ENCODE measurements at places on chromosomes 3 and 15. TPM values are rescaled to one million over a fixed set of nuclear protein-coding genes. Genes with fewer than 3 reads are reported as not detected.

DNA sequence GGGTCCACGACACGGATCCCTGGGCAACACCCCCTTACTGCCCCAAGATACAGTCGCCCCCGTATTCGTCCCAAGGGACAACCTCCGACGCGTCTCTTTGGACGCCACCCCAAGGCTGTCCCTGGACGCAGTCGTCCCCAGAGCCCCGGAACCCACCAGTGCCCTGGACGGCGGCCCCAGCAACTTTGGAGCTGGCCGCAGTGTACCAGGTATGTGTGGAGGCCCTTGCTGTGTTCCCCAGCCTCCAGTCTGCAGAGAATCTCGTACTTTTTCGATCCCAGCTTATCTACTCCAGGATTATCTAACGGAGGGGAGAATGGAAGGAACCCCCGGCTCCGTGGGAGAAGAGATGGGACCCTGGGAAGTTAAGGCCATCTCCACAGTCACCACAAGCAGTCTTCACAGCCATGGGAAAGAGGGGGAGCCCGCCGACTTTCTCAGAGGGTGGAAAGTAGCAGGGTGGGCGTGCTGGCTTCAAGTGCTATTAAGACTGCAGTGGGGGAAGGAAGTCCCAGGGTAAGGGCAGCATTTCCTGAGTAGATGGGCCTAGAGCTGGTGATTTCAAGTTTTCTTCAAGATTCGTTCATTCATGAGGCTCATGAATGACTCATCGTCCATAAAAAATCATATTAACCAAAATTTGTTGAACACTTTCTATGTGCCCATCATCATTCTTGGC, 1.1 kb downstream of the MESP2 start:
- H3K4me1 ChIP-seq: peaks cover 14% of the 10 kb centered on the region
- no peak overlapping the region for H3K27ac ChIP-seq
- no peak for ATAC-seq
- H3K4me3 ChIP-seq: no peak overlapping the region
- H3K27me3 ChIP-seq: peaks cover 10% of the 10 kb centered on the region
- H3K36me3 ChIP-seq: no peaks in the 10 kb centered on the region

DNA sequence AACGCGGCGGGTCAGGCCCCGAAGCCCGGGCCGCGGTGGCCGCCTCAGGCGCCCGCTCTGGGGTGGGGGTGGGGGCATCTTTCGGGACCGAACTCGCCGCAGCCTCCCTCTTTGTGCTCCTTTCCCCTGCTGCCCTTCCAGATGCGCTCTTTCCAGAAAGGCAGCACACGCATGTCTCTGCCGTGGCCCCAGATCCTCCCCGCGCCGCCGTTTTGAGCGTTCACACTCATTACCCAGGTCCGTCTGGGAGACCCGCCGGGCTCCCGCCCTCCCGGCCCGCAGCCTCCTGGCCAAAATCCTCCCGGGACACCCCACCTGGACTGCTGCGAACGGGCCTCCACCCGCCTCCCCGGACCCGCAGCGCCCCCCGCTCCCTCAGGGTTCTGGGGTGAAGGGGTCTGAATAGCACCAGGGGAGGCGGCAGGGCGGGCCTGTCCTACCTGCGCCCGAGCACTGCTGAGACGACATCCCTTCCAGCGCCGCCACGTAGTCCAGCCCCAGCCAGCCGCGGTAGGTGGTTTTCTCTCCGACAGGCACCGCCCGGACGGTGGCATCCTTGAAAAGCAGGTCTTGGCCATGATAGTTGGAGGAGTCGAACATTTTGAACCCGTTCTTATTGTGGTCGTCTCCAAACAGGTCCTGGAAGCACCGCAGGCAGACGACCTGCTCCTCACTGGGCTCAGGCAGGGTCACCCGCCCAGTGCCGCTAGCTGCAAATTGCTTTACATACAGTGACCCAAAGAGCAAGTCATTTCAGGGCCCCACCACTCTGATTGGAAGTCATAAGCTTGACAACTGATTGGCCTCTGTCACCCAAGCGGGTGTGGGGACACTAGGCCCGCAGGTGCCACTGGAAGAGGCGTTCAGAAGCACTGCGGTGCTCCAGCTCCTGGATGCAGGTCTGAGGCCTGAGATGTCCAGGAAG, 25.9 kb downstream of the MELTF start:
- ATAC-seq: peak; percentile 35
- no peaks in the 10 kb centered on the region for H3K27me3 ChIP-seq

GRCh38 chr15:68992696-68993095, 21.8 kb upstream of the NOX5 start:
- H3K27ac ChIP-seq: no peak overlapping the region
- H3K4me3 ChIP-seq: no peak overlapping the region
- ATAC-seq: no peak
- no peaks in the 10 kb centered on the region for H3K4me1 ChIP-seq
- peaks cover 17% of the 10 kb centered on the region for H3K27me3 ChIP-seq

The NMD3 gene
- 43.4 TPM for total RNA-seq

GRCh38 chr3:188480011-188480410, 326.1 kb downstream of the LPP start:
- no peak overlapping the region for H3K27ac ChIP-seq
- ATAC-seq: no peak
- H3K27me3 ChIP-seq: no peaks in the 10 kb centered on the region
- H3K4me1 ChIP-seq: peaks cover 9% of the 10 kb centered on the region

The PYGO1 gene
- total RNA-seq: not detected

The NSUN3 gene
- total RNA-seq: 25.8 TPM

GRCh38 chr3:195312714-195313113, 41.8 kb upstream of the XXYLT1 start:
- no peaks in the 10 kb centered on the region for H3K4me1 ChIP-seq
- H3K27ac ChIP-seq: no peak overlapping the region
- ATAC-seq: no peak
- H3K27me3 ChIP-seq: no peaks in the 10 kb centered on the region

GRCh38 chr15:45871121-45871855, 236.5 kb downstream of the SQOR start:
- no peak overlapping the region for H3K27ac ChIP-seq
- H3K36me3 ChIP-seq: no peaks in the 10 kb centered on the region
- no peak overlapping the region for H3K4me3 ChIP-seq
- no peaks in the 10 kb centered on the region for H3K4me1 ChIP-seq
- ATAC-seq: no peak

The GRK7 gene
- total RNA-seq: not detected

DNA sequence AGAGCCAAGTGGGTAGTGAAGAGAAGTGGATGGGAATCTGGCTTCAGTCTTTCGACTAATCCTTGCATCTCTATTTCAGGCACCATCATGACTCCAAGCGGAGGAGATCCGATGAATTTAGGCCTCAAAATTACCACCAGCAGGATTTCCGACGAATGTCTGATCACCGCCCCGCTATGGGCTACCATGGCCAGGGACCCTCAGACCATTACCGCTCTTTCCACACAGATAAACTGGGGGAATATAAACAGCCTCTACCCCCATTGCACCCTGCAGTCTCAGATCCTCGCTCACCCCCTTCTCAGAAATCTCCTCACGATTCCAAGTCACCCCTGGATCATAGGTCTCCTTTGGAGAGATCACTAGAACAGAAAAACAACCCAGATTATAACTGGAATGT, 64.7 kb downstream of the RGMA start:
- H3K4me3 ChIP-seq: no peak overlapping the region
- H3K27ac ChIP-seq: no peak overlapping the region
- H3K36me3 ChIP-seq: peaks cover 7% of the 10 kb centered on the region
- ATAC-seq: no peak
- H3K27me3 ChIP-seq: no peaks in the 10 kb centered on the region

The SMCO1 gene
- total RNA-seq: not detected

GRCh38 chr3:139286241-139286640, 57.6 kb upstream of the MRPS22 start:
- no peak overlapping the region for H3K4me3 ChIP-seq
- H3K36me3 ChIP-seq: no peaks in the 10 kb centered on the region
- no peak overlapping the region for H3K27ac ChIP-seq

DNA sequence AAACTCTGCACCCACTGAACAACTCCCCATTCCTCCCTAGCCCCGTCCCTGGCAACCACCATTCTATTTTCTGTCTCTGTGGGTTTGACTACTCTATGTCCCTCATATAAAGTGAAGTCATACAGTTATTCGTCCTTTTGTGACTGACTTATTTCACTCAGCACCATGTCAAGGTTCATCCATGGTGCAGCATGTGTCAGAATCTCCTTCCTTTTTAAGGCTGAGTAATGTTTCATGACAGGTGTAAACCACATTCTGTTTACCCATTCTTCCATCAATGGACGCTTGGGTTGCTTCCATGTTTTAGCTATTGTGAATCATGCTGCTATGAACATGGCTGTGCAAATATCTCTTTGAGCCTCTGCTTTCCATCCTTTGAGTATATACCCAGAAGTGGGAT, 192.3 kb upstream of the NSMCE3 start:
- no peak overlapping the region for H3K27ac ChIP-seq
- ATAC-seq: peak; percentile 46

The SEMA3B gene
- total RNA-seq: 1.2 TPM

DNA sequence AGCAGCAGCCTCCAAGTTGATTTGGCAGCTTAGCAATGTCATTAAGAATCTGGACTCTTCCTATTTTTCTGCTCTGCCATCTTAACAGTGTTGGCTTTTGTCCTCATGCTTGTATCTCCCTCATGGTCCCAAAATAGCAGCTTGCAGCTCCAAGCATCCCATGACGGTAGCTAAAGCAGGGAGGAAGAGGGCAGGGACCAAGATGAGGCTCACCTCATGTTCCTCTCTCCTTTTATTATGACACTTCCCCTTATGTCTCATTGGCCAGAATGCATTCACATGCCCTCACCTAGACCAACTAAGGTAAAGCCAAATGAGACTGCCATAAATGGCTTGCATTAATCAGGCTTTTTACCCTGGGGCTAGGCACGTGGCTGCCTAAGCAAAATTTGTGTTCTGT, 382.4 kb downstream of the SHQ1 start:
- no peaks in the 10 kb centered on the region for H3K36me3 ChIP-seq
- H3K27me3 ChIP-seq: peaks cover 6% of the 10 kb centered on the region
- no peak overlapping the region for H3K27ac ChIP-seq
- H3K4me3 ChIP-seq: no peak overlapping the region
- H3K4me1 ChIP-seq: no peaks in the 10 kb centered on the region
- no peak for ATAC-seq

- no peaks in the 10 kb centered on the region for H3K27me3 ChIP-seq
- no peak for ATAC-seq
- no peaks in the 10 kb centered on the region for H3K4me1 ChIP-seq
- no peak overlapping the region for H3K4me3 ChIP-seq
These were observed 352.8 kb upstream of the SEMA6D start for GRCh38 chr15:47364230-47365141.

The CYFIP1 gene
- 39.5 TPM for total RNA-seq

The CCDC39 gene
- not detected for total RNA-seq

DNA sequence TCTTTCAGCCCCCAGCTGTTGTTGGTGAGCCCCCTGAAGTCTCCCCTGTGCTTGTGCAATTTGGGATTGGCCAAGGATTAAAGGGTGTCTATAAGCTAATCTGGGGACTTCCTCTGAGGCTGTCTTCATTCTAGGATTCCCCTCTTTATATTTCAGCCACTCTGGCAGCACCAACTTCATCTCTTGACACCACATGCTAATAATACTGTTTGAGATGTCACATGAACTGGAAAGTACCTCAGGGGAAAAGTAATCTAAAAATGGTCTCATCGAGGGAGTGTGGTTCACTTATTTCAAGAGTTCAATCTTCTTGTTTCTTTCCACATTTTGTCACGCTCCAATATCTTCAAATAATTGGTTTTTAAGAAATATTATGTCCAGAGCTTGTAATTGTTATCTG, 279.2 kb upstream of the TMC3 start:
- H3K4me3 ChIP-seq: no peak overlapping the region
- peaks cover 4% of the 10 kb centered on the region for H3K27me3 ChIP-seq
- no peaks in the 10 kb centered on the region for H3K4me1 ChIP-seq
- H3K36me3 ChIP-seq: no peaks in the 10 kb centered on the region

The PSTPIP1 gene
- 125 TPM for total RNA-seq

- no peak overlapping the region for H3K27ac ChIP-seq
- ATAC-seq: peak; percentile 41
- H3K27me3 ChIP-seq: peaks cover 4% of the 10 kb centered on the region
These were observed 11.3 kb upstream of the DLG1 start for GRCh38 chr3:197309528-197310361.

The CPLX3 gene
- 0.19 TPM for total RNA-seq

DNA sequence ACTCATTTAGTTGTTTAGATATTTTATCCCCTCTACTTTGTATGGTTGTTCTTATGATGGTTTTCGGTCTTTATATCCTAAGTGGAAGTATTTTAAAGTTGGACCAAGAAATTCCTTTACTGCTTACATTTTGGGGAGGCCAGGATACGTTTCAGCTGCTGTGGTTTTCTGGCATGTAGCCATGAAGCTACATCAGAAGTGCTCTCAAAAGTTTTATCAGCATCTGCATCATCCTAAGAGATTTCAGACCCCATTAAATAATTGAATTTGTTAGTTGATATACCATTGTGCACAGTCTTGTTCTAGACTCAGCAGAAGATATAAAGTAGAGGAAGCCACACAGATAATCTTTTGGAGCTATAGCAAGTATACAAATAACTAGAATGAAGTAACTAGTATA, 50.1 kb upstream of the SKOR1 start:
- no peak overlapping the region for H3K27ac ChIP-seq
- no peak overlapping the region for H3K4me3 ChIP-seq
- H3K27me3 ChIP-seq: no peaks in the 10 kb centered on the region
- no peaks in the 10 kb centered on the region for H3K4me1 ChIP-seq

DNA sequence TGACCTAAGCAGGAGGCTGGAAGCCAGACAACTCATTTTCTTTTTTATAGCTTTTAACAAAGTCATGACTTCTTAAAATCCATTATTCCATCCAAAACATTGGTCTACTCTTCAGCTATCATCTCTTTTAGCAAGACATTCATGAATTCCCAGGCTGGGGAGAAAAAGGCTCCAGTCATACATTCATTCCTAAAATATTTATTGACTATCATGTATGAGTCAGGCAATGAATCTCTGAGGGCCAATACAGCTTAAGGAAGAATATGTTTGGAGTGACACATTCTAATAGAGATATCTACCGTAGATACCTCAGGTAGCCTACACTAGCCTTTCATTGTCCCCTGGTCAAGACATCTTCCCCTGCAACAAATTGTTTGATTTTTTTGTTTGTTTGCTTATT, 196.4 kb upstream of the NANOGP8 start:
- no peak overlapping the region for H3K4me3 ChIP-seq
- H3K36me3 ChIP-seq: no peaks in the 10 kb centered on the region
- ATAC-seq: no peak
- H3K27me3 ChIP-seq: no peaks in the 10 kb centered on the region
- no peaks in the 10 kb centered on the region for H3K4me1 ChIP-seq

DNA sequence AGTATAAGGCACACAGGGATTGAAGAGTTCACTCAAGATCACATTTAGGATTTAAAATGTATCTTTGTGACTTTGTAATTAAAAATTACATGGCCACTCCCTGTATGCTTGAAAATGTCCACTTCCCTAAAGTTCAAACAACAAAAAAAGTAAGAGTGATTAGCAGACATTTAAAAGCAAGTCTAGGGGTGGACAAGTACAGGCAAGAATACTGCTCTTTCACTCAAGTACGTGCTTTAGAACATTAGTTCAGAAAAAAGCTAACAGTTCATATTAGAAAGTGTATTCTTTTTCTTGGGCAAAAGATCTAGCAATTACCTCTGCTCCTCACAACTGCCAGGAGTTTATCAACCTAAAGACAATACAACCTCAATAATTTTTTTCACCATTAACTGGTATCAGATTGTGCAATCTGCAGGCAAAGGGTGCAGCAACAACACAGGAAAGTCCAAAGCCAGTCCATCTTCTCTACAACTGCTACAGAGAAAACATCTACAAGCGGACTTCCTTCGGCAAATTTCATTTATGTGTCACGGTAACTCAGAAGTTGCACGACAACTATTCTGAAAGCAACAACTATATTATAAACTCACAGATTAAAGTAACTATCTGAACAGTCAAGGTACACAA, 18.1 kb downstream of the CHSY1 start:
- no peak overlapping the region for H3K4me3 ChIP-seq
- H3K4me1 ChIP-seq: peaks cover 19% of the 10 kb centered on the region
- H3K36me3 ChIP-seq: peaks cover 100% of the 10 kb centered on the region

All from activated T-helper 17 cell treated with anti-CD3 and anti-CD28 coated beads, Interleukin-2, amount 50 U/mL, for 72 hours (primary cell).